ENCODE measurements at places on chromosomes 7 and 10.

GRCh38 chr10:96505150-96506136, 8.3 kb downstream of the TLL2 start:
- no peak for DNase-seq

- no peak for DNase-seq
Observed at GRCh38 chr10:62305813-62306212, 37.2 kb upstream of the RTKN2 start.

DNA sequence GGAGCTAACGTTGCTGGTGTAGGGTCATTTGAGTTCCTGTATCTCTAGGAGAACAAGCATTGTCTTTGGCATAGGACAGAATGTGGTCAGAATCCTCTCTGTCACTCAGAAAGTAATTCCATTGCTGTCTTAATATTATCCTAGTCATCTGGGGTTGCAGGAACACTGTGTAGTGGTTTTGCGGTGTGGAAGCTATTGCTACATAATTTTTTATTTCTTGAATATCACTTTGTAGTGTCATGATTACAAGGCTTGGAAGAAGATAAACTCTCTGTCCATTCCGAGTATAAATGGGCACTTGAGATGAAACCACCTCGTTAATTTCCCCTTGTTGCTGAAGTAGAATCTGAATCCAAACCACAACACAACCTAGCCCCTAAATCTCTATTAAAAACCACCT, 919.2 kb downstream of the LRMDA start:
- DNase-seq = no peak

GRCh38 chr7:122520971-122521555, 177.9 kb downstream of the RNF133 start:
- DNase-seq = no peak

DNA sequence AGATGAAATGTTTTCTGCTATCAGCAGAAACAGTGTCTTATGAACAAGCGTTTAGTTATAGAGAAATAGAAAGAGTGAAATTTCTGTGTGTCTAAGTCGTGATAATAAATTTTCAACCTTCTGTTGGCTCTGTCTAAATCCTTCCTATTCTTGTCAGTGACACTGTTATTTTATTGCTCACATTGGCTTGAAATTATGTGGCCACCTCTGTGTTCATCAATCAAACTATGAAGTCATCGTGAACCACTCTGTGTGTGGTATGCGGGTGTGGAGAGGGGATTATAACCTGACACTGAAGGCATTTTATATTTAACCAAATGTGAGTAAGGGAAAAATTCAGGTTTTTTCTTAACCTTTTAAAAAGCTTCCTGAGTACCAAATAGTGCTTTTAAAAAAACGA, 12.3 kb downstream of the AOAH start:
- DNase-seq = no peak

DNA sequence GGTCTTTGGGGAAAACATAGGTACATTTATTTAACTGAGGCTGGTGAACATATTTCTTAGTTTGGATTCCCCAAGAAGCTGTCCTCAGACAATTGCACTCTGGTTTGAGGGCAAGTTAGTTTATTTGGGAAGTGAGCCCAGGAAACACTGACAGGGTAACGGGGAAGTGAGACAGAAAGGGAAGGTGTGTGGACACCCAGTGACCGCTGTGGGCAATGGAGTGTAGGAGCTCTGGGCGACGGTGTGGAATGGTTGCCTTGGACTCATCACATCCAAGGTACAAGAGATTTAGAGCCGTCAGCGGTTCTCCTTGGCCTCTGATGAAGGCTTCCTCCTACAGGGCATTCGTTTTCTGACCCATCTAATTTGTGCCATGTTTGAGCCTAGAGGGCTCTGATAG, 7.1 kb downstream of the MRC1 start:
- DNase-seq = no peak

- no peak for DNase-seq
Observed at GRCh38 chr7:6153646-6154541, 118.5 kb downstream of the CYTH3 start.

GRCh38 chr7:75711076-75711475, 27.7 kb downstream of the HIP1 start:
- DNase-seq = no peak

DNA sequence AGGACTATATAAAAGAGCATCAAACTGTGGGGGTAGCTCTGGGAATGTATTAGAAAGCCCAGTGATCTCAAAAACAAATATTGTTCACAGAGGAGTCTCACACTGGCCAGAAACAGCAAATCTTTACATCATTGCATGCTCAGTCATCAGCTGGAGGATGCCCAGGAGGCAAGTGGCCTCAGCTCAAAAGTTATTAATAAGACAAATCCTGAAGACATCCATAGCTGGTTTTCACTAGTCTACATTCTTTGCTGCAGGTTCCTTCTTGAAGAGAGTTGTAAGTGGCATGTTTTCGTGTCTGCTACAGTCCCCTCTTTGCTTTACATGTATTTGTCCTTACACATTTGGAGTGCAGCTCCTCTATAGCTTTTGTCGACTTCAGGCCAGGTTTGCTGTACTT, 8.6 kb upstream of the CCDC7 start:
- DNase-seq = no peak

GRCh38 chr7:121329191-121330052, 622 bp downstream of the WNT16 start:
- no peak for DNase-seq

DNA sequence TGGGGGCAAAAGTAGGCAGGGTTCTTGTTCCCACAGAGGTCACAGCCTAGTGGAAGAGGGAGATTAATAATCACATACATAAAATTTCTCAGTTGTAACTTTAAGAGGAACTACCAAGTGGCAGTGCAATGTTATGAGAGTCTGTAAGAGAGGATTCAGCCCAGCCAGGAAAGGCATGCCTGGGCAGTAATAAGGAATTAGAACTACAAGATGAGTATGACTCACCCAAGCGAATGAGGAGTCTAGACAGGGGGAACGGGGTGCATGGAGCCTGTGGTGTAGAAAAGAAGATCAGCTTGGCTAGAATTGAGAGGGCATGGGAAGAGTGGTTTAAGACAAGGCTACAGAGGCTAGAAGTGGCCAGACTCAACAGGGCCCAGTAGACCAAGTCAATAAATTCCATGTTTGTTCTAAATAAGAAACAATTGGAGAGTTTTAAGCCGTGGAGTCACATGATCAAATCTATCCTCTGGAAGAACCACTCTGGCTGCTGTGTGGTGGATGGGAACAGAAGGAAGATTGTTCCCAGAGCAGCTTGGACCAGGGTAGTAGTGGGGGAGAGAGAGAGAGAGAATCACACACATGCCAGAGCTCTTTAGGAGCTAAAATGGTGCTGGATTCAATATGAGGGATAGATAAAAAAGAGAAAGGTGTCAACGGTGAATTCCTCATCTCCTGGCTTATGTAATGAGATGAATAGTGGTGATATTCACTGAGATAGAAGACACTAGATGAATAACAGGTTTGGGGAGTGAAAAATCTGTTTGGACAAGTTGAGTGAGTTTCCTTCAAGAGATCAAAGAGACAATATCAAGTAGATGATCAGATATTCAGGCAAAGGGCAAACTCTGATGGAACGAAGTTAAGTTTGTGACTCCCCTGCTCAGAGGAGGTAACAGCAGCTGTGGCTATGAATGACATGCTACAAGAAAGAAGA, 265.1 kb downstream of the FGFR2 start:
- no peak for DNase-seq

DNA sequence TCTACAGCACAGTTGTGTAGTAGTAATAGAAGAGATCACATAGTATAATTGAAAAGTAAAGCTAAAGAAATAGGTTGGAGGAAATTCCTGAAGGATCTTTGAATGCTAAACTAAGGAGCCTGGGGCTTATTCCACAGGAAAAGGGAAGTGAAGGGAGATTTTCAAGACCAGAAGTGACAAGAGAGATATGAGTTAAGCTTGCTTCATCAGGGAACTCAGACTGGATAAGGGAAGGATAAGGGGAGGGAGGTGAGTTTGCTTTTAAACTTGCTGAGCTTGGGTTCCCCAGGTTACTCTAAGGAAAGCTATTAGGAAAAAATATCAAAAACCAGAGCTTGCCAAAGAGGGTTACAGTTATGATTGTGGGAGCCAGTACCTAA, 182.4 kb downstream of the RAPGEF5 start:
- no peak for DNase-seq

- no peak for DNase-seq
Observed at GRCh38 chr10:47238331-47239095, 61.5 kb upstream of the GDF10 start.

GRCh38 chr10:132826524-132827422, 40.8 kb upstream of the NKX6-2 start:
- DNase-seq = no peak

DNA sequence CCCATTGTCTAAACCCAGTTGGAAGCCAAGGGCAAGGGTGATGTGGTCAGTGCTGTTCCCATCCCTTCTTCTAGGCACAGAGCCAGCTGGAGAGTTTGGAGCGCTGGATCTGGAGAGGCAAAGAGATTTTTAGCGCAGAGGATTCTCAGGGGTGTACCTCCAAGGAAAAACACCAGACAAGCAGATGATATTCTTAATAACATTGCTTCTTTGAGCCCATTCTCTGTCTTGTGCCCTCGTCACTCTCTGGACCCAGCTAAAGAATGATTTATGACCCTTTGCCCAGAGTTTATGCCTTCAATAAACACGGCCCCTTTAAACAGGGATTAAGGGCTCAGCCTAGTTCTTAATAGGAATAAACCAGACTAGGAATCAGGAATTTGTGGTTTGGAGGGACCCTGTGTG, 4.7 kb upstream of the HIP1 start:
- DNase-seq = no peak

- no peak for DNase-seq
Observed at GRCh38 chr10:121813211-121813815, 114.5 kb downstream of the ATE1 start.

DNA sequence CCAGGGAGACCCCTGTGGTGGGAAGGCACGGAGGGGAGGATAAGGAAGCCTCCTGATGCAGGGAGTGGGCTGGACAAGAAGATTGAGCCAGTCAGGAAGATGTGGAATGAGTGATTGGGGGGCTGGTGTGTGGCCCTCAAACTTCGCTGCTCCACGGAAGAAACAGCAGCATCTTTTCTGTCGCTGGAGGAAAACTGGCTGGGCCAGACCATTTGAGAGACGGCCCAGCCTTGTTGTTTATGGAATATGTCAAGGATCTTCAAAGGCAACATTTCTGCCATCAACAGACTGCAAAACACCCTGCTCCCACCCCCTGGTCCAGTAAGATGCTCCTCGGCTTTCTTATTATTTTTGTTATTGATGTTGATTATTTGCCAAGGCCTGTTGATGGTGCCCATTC, 29.4 kb downstream of the PALD1 start:
- no peak for DNase-seq

- no peak for DNase-seq
Observed at GRCh38 chr10:119341459-119342301, 134.3 kb downstream of the GRK5 start.
